ENCODE measurements at places on chromosomes 6 and 20. TPM values are rescaled to one million over a fixed set of nuclear protein-coding genes. Genes with fewer than 3 reads are reported as not detected.

The TNF gene
- 30.7 TPM for total RNA-seq

The MTFR2 gene
- 29.4 TPM for total RNA-seq

DNA sequence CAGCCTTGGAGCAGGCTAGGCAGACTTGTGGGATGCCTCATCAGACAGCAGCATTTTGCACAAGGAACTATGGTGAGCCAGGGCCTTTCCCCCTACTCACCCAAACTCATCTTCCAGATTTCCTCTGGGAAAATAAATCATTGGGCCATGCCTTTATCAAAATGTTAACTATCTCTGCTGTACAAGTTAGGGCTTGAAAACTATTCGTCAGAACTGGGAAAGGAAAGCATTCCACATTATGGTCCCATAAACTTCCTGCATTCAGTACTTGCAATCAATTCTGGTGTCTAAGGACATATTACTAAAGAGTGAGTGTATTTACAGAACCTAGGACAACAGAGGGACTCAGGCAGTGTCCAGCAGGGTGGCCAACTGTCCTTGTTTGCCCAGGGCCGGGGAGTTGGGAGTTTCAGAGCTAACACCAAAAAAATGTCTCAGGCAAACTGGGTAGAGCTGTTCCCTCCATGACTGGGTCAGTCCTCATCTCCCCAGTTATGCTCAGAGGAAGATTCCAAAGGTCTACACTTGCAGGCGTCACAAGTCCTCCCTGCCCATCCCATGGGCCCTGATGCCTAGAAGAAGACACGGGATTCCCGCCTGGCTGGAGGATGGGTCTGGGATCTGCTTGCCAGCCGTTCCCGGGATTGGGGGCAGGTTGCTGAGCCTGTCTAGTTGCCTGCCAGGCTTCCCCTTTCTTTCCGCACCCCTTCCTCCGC is 72.2 kb downstream of the SLC22A3 start:
- no peaks in the 10 kb centered on the region for H3K36me3 ChIP-seq
- no peak overlapping the region for H3K27ac ChIP-seq
- H3K4me1 ChIP-seq = no peaks in the 10 kb centered on the region

GRCh38 chr6:151689499-151690201 is 117.8 kb upstream of the ESR1 start:
- peak overlapping the region; percentile 67 for H3K4me3 ChIP-seq
- H3K4me1 ChIP-seq = peaks cover 21% of the 10 kb centered on the region
- no peak for DNase-seq
- peaks cover 7% of the 10 kb centered on the region for H3K27me3 ChIP-seq

DNA sequence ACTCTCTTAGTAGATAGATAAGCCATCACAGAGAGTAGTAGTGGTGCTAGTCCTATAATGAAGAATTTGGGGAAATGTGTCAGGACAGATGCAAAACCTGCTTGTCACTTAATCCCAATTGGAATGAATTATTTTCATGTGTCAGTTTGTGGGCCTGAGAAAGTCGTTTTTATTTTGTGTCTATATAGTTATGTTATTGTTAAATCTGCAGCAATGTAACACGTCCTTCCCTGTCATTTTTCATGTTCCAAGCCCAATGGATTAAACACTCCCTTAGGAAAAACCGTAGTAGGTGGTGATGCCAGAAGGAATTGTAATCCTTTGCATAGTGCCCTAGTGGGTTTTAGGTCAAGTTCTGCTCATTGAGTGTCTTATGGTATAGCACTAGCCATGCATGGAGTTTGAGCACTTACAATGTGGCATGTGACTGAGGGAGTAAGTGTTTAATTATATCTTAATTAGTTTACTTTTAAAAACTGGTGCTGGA is 105.9 kb upstream of the PRSS16 start:
- H3K4me3 ChIP-seq = peak overlapping the region; percentile 93
- H3K27me3 ChIP-seq = no peaks in the 10 kb centered on the region
- no peak for DNase-seq
- peaks cover 59% of the 10 kb centered on the region for H3K4me1 ChIP-seq
- peak overlapping the region; percentile 94 for H3K27ac ChIP-seq
